EH (cell line): ENCODE measurements at places on chromosomes 1 and 21.
A peak's percentile ranks its signal among the peaks of the same experiment; 100 is the strongest.

GRCh38 chr21:35511696-35512162 lies 462.6 kb upstream of the RUNX1 start:
- DNase-seq = peak; percentile 73

GRCh38 chr1:38062361-38063288 lies 16.0 kb upstream of the POU3F1 start:
- no peak for DNase-seq

DNA sequence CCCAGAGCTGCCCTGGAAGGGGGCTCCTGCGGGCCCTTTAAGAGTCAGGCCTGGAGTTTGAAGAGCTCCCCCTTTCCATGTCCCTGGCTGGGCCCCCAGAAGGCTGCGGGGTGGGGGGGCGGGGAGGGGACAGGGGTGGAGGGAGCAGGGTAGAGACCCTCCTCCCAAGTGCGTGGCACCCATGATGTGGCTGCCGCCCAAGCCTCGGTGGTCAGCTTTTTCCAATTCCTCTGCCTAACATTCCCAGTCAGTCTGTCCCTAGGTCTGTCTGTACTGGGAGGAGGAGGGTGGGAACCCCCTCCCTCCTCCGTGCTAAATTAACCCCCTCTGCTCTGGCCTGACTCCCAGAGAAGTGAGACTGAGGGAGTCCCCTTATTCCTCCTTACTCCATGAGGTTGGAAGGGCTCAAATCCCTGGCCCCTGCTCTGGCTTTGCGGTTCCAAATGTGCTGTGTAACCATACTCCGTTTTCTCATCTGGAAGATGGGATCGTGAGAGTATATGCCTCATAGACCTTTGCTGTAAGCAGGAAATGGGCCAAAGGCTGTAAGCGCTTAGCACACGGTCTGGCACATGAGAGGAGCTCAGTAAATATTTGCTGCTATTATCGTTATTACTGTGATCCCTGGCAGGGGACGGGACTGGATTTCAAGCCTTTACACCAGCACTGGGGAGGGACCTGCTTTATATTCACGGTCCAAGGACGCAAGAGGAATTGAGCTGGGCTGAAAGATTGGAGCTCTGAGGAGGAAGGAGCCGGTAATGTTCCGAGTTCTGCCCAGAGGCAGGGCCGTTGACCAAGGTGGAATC lies 658 bp upstream of the COL16A1 start:
- DNase-seq = peak; percentile 80

DNA sequence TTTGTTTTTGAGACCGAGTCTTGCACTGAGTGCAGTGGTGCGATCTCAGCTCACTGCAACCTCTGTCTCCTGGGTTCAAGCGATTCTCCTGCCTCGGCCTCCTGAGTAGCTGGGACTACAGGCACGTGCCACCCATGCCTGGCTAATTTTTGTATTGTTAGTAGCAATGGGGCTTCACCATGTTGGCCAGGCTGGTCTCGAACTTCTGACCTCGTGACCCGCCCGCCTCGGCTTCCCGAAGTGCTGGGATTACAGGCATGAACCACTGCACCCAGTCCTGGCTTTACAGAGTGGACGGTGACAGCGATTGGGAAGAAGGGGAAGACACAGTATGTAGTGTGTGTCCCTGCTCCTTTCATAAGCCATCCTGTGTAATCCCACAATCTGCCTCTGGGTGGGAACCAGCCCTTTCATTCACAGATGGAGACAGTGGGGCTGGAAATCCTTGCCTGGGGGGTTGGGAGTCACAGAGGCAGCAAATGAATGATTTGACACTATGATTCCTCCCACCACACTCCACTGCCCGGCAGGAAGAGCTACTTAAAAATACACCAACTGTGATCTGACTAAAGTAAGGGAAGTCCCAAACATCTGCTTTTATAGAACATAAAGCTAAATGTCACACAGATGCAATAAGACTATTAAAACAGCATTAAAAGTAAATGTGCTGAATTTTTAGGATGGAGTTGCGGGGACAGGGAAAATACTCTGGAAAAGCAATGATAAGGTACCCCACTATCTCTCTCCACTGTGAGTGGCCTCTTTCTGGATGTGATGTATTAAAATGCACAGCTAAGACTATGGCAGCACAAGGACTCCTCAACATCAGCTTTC lies 4.5 kb downstream of the PARP1 start:
- peak; percentile 40 for DNase-seq

DNA sequence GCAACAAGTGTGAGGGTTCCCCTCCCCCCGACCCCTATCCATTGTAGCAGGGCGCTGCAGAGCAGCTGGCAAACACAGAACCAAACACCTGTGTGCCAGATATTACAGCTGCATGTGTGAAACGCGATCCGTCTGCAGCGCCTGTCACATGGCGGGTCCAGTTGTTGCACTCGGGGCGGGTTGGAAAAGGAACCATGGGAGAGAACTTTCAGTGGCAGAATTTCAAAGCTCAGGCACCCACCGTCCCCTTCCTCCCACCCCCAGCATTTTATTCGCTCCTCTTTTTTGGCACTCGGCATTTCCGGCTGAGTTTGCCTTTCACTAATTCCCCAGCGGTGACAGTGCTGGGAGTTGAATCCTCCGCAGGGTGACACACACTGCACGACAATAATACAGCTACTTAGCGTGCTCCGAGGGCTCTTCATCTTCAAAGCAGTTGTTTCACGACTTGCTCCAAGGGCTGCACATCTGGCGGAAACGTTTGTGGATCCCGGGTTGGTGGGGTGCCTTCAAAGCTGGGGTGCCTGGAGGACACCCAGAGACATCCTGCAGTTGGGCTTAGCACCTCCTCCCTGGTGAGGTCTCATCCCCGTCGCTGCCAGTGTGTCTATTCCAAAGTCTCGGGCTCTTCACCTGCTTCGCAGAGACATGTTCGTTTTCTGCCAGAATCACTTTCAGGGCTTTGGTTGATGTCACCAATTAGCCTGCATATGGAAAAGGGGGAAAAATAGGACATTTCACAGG lies 180.7 kb downstream of the ZBTB18 start:
- DNase-seq = peak; percentile 68

DNA sequence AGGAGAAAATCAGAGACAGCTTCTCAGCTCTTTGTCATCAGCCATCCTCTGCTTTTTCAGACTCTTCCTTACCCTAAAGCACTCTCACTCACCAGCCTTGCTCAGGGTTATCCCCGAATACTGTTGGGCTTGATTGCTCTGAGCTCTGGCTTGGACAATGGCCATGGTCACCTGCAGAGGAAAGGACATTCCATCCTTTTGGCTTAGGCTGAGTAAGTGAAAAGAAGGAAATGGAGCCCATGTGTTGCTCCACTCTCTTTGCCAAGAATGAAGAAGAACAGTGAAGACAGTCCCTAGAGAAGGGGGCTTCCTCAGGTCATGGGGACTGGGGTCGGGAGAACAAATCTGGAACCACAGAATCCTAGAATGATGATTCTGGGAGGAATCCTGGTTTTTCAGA lies 2.3 kb downstream of the MTMR11 start:
- no peak for DNase-seq

- DNase-seq = no peak
These were observed 172.1 kb upstream of the ZRANB2 start for GRCh38 chr1:71252900-71253299.

- no peak for DNase-seq
These were observed 8.8 kb downstream of the NOL9 start for GRCh38 chr1:6545276-6546112.

- DNase-seq = no peak
These were observed 824.6 kb upstream of the TMPRSS15 start for GRCh38 chr21:19228226-19228625.

GRCh38 chr1:228273720-228274451 lies 66.0 kb downstream of the OBSCN start:
- no peak for DNase-seq

GRCh38 chr1:37308031-37308960 lies 166.1 kb upstream of the ZC3H12A start:
- DNase-seq = no peak

DNA sequence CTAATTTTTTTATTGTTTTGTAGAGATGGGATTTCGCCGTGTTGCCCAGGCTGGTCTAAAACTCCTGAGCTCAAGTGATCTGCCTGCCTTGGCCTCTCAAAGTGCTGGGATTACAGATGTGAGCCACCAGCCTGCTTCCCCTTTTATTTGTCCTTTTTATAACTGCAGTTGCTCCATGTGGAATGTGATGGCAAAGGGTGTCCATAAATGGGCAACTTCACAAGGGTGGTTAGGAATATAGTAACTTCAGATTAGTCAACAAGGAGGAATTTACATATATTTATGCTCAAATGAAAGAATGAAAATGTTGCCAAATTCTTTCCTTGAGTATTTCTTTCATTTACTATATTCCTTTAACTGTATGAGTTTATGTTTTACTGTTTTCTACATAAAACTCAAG lies 182.9 kb downstream of the BACH1 start:
- peak; percentile 95 for DNase-seq
